Astrocyte of the cerebellum (primary cell): ENCODE measurements at places on chromosomes 1 and 21.
A peak's percentile ranks its signal among the peaks of the same experiment; 100 is the strongest.

GRCh38 chr1:16180291-16180824, 24.5 kb upstream of the EPHA2 start:
- no peak for DNase-seq

DNA sequence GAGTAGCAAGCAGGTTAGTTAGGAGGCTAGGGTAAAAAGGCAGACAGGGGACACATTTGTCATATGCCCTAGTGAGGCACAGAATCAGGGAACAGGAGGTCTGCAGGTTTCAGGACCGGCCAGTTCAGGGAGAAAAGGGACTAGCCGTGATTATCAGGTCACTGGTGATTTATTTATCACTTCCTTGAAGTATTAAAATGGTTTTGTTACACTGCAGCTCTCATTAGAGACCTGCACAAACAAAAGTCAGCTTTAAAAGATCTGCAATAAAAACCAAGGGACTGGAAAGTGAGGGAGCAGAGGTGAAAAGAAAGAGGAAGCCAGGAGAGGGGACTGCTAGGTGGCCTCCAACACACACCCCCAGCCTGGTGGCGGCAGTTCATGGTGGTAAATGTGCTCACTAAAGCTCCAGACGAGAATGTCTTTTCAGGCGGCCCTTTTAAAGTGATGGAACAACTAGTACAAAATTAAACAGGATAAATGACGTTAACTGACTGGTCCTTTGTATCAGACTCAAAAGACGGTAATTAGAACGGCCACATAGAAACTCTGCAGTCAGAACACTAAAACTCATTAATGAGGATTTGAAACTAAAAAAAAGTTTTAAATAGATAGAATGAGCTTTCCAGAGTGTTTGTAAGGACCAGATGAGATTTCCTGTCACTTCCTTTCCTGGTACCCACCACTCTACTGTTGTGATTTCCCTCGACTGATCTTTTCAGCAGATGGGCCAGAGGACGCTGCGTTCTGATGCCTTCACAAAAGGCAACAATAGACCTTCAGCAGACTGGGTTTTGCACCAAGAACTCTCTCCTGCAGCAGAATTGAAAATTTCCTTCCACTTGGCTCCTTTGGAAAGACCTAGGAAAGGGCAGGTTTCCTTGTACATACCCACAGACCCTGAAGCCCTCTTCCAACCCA, 136.8 kb downstream of the NTPCR start:
- DNase-seq, result no peak

DNA sequence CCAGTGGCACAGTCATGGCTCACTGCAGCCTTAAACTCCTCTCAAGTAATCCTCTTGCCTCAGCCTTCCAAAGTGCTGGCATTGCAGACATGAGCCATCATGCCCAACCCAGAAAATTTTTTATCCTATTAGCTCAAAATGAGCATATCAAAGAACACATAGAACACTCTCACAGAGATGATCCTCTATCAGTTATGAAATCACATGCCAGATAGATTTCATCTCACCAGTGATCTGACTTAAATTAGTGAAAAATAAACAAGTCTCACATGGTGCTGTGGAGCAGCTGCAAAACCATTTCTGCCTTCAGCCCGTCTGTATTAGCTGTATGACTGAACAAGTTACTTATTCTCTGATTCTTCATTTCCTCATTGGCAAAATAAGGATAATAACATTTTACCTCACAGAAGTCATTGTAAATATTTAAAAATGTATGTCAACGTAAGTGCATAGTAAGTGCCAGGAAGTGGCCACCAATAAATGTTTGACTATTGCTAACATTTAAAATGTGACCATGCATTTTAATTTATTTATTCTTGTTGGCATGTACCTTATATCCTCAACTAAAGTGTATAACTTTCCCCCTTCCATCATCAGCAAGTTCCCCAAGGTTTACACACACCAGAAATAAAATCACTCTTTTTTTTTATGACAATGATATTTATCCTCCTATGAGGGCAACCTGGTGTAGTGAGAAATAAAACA, 29.0 kb upstream of the SLC19A2 start:
- DNase-seq, result no peak

DNA sequence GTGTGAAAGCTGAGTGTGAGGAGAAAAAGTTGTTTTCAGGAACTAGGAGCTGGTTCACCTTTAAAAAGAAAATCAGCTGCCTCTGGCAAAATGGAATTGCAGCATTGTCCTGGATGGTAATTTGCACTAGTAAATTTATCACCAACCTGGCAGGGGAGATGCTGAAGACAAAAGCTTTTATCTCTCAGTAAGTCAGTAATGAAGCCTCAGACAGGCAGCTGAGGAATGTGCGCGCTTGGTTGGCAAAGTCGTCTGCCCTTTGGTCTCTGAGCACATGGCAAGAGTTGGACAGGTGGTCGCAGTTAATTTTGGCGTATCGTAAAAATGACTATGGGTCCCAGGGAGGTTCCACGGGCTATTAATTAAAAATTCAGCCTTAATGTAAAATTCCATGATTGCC, 131.9 kb downstream of the BACH1 start:
- DNase-seq, result no peak

GRCh38 chr1:46487818-46488218, 1.8 kb upstream of the DMBX1 start:
- DNase-seq, result no peak

DNA sequence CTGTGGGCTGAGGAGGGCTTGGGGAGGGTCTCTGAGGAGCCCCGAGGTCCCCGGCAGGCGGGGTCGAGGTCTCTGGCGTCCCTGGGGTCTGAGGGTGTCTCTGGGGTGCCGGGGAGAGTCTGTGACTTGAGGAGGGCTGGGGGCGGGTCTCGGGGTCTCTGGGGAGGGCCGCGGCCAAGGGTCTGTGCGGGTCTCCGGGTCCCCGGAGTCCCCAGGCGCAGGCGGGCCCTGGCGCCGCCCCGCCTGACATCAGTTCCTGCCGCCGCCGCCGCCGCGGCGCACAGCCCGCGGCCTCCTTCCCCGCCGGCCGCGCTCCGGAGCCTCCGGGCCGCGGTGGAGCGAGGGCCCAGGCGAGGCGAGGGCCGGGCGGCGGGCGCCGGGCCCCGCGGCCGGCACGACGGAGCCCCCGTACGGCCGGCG, at the start of gene PLEKHM2:
TSS of gene PLEKHM2 (plus strand) at position 279 of the 420 bp plus-strand sequence. CDS start 239 bp downstream, outside the sequence.
- DNase-seq, result no peak

DNA sequence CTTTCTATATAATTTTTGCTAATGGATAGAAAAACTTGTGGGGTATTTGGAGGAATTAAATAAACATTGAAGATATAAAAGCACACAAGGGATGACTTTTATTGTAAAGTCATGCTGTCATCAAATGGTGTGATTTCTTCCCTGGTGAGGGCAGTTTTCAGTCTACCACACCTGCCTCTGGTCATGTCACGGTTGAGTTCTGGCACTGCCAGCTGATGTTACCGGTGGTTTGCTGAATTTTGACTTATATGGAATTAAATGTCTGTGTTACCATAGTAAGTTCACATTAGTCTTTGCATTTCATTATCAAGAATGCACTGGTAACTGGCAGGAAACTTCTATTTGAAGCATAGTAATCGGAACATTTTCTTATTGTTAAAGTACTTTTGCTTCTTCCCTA, 13.4 kb downstream of the S1PR1 start:
- no peak for DNase-seq

GRCh38 chr1:163048869-163049268, 20.3 kb upstream of the RGS4 start:
- DNase-seq, result no peak

DNA sequence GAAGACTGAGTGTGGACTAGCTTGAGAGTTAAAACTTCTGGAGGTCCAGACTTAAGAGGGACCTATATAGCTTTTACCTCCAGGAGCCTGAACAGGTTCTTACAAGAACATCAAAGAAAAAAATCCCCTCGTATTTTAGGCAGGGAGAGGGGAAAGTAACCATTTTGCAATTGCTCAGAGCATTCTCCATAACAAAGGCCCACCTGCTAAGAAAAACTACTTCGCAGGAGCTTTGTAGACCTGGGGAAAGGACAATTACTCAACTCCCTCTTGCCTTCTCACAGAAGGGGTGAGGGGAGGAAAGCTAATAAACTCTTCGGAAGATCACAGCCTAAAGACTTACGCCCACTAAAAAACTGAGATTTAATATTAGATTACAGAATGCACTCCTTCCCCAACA, 86.3 kb downstream of the RERE start:
- DNase-seq, result no peak

DNA sequence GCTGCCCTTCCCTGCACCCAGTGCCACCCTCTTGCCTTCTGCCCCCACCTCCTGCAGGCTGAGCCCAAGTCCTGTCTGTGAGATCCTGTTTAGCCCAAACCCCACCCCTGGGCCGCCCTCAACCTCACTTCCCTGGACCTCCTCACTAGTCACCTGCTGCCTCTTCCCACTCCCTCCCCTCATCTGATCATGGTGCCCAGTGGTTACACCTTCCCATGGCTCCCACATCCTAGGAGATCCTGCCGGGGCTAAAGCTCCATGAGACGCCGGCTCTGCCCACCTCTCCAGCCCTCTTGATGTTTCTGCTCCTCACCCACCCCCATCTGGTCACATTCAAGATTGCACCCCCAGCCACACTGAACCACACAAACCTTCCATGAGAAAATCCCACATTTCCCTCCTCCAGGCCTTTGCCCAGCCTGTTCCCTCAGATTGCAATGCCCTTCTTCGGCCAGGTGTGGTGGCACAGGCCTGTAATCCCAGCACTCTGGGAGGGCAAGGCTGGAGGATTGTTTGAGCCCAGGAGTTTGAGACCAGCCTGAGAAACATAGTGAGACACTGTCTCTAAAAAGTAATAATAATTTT, 17.0 kb downstream of the TTC39A start:
- DNase-seq, result no peak

- DNase-seq, result peak; percentile 70
Observed at GRCh38 chr1:223771814-223772770, 59.8 kb downstream of the CAPN2 start.

DNA sequence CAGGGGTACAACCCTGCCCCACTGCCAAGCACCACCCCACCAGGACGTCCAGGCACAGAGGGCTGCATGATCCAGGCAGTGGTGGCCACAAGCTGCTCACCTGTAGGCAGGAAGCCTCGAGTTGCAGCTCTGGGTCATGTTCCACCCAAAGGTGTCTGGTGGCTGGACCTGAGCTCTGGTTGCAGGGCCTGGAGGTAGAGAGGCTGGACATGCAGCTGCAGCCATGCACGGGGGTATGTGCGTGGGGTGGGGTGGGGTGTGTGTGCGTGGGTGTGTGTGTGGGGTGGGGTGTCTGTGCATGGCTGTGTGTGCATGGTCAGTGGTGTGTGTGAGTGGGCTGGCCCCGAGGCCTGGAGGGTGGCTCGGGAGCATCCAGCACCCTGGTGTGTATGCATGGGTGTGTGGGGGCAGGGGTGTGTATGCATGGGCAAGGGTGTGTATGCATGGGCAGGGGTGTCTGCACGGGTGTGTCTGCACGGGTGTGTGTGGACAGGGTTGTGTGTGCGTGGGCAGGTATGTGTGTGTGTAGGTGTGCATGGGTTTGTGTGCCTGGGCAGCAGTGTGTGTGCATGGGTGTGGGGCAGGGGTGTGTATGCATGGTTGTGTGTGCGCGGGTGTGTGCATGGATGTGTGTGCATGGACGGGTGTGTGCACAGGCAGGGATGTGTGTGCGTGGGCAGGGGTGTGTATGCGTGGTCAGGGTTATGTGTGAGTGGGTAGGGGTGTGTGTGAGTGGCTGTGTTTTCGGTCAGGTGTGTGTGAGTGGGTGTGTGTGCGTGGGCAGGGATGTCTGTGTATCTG, 15.6 kb downstream of the ARHGEF16 start:
- no peak for DNase-seq

- DNase-seq, result no peak
Observed at GRCh38 chr1:61089741-61090140, 7.4 kb downstream of the NFIA start.

DNA sequence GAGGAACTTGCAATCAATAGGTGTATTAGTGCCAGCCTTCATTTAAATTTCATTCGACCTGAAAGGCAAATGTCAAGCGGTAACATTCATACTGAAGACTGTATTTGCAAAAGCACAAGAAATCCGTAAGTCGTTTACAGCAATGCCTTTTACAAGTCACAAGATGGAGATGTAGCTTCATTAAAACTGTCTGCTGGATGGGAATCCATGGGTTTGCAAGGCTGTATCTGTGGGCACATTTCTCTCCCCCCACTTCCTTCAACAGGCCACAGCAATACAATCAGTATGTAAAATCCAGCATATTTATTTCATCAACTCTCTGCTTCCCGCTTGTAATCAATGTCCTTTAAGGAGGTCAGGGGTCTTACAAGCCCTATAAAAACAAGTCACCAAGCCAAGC, 147.1 kb downstream of the SLC45A1 start:
- DNase-seq, result no peak

DNA sequence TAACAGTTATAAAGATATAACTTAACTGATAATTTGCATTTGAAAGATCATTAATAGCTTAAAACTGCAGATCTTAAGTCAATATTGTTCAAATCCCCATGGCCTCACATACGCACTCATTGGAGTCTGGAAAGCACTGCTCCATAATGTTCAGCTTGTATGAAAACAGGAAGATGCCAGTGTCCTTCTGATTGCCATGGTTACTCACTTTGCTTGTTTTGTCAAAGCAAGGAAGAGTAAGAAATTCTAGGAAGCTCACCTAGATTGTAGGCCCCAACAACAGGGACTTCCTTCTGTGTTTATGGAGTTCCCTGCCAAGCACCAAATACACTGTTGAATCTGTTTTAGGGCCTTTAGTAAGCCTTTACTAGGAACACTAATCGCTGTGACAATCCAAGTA, 10.9 kb downstream of the GAS5 start:
- DNase-seq, result no peak

DNA sequence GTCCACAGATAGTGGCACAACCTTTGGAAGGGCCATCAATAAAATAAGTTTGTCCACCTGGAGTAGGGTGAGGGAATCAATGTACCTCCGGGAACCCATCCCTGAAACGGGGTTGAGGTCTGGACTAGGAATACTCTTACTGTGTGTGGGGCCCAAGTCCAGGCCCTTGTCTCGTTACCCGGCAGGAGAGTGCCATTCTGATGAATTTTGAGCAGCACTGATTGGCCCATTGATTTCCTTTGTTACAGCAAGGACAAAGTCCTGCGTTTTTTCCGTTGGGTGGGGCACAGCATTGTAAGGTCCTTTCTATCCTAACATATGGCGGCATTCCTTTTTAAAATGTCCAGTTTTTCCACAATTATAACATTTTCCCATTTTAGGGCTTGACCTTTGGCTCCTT, 75.2 kb downstream of the AXDND1 start:
- DNase-seq, result no peak

- DNase-seq, result no peak
Observed at GRCh38 chr1:66316464-66317247, 217.3 kb upstream of the SGIP1 start.
